Motor neuron (in vitro differentiated cells): ENCODE measurements at places on chromosomes 11 and 22. TPM values are rescaled to one million over a fixed set of nuclear protein-coding genes. Genes with fewer than 3 reads are reported as not detected.

Gene CREB3L1
- 3.9 and 4.7 TPM in 2 replicates for total RNA-seq

Gene PHF5A
- 54.0 and 58.4 TPM in 2 replicates for total RNA-seq

Gene ASPHD2
- 6.1 and 6.3 TPM in 2 replicates for total RNA-seq

Gene CARS1
- 78.5 and 82.6 TPM in 2 replicates for total RNA-seq

Gene FADS1
- 111 and 116 TPM in 2 replicates for total RNA-seq

Gene OR52N4
- total RNA-seq, result 0.27 and 0.54 TPM in 2 replicates

Gene OR52B6
- 0.45 TPM in 1 of 2 replicates, not detected in the other for total RNA-seq

Gene OR8G5
- total RNA-seq, result 1.4 TPM in 1 of 2 replicates, not detected in the other
